ENCODE measurements at places on chromosomes 3 and 15. TPM values are rescaled to one million over a fixed set of nuclear protein-coding genes. Genes with fewer than 3 reads are reported as not detected.

The MESP2 gene
- not detected for total RNA-seq

DNA sequence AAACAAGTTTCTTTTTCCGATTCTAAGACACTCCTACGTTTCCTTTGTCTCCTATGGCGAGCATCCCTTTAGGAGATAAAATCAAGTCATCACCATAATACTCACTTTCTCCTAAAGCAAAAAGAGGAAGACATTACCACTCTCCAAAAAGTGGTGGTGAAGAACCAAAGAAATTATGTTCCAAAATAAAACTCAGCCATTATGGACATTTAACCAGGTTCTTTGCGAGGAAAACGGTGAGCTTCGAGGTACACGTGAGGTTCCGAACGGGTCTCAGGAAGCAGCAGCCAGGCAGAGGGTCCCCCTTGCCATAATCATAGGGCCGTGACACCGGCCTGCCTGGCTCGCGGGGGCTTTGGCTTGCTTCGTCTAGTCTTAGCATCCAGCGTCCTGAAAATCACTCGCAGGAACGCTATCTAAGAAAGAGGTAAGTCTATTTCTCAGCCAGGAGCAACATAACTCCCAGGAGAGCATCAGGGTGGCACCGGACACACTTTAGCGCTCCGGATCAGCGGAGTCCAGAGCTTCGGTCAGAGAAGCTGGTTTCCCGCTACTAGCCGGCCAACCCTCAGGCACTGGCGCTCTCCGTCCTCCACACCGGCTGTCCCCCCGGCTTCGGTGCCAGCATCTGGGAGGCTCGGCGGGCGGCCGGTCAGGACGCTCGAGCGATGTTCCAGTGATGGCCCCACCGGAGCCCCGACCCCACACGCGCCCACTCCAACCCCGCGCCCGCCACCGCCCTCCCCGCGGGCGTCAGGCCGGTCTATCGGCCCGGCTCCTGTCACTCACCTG lies 581 bp downstream of the IP6K1 start:
- DNase-seq: no peak

DNA sequence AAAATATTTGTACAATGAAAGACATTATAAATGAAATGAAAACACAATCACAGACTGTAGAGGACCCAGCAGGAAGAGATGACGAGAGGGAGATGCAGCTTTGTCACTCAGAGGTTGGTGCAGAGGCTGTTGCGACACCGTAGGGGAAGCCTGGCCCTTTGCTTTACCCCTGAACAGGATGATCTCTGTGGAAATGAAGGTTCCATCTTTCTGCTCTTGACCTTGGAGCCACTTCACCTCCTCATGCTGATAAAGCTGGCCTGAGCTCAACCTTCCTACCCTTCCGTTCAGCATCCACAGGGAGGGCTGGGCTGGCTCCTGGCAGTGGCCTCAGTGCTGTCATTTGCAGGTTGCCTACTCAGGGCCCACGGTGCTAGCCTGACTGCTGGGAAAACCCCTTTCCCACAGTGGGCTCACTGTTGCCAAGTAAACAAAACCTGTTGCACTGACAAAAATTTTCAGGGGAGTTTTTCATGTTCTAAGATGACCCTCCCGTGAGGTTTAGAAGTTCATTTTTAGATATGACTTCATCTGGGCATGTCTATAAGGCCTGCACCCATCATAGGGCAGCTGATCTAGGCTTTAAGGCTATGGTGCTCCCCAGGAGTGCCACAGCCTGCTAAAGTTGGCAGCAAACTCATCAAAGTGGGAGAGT lies 3.0 kb upstream of the CD80 start:
- no peak for DNase-seq

- peak; percentile 86 for DNase-seq
Measured at GRCh38 chr15:38252481-38253350, at the start of gene SPRED1. SPRED1 (plus strand) TSS chr15:38252836; CDS start chr15:38253186, 350 bp downstream.

DNA sequence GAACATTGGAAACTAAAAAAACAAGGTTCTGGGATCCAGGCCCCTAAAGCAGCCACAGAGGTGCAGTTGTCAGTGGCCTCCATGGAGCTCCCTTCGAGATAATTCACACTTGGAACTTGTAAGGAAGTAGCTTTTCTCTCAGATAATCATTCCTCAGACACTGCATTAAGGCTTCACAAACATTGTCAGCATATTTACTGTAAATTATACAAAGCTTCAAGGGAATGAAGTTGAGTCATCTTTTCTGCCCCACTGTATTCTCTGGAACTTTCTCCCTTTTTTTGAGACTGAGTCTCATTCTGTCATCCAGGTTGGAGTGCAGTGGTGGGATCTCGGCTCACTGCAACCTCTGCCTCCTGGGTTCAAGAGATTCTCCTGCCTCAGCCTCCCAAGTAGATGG lies 7.1 kb downstream of the BLOC1S6 start:
- DNase-seq: no peak

The VWA5B2 gene
- not detected for total RNA-seq

The IL17RD gene
- total RNA-seq: 6.2 TPM

Measured in heart left ventricle (tissue), 16 donors.